Stimulated activated CD8-positive, alpha-beta memory T cell treated with anti-CD3 and anti-CD28 coated beads, Interleukin-7, amount 100 ng/mL, for 48 hours (primary cell): ENCODE measurements at places on chromosomes 11 and 22.

GRCh38 chr11:122963961-122964360, 17.7 kb downstream of the BSX start:
- DNase-seq, result no peak

- DNase-seq, result no peak
These were observed 51.5 kb upstream of the CHORDC1 start for GRCh38 chr11:90274362-90274761.

DNA sequence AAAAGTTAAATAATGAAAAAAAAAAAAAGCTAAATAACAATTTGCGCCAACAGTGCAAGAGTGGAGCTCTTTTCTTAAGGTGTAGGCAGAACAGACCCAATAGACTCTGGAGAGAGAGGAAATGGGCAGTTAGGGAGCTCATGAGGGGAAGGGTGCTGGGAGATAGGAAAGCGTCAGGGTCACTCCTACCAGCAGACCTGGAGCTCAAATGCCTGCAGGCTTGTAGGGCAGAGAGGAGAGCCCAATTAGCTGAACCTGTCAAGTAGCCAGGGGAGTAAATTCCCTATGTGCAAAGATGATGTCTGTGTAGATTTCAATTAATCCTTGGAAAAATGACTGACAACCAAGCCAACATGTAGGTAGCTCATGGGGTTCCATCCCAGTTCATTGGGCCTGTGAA, 73.0 kb downstream of the RAB30 start:
- no peak for DNase-seq

GRCh38 chr11:115155978-115156377, 348.2 kb downstream of the CADM1 start:
- DNase-seq, result no peak

DNA sequence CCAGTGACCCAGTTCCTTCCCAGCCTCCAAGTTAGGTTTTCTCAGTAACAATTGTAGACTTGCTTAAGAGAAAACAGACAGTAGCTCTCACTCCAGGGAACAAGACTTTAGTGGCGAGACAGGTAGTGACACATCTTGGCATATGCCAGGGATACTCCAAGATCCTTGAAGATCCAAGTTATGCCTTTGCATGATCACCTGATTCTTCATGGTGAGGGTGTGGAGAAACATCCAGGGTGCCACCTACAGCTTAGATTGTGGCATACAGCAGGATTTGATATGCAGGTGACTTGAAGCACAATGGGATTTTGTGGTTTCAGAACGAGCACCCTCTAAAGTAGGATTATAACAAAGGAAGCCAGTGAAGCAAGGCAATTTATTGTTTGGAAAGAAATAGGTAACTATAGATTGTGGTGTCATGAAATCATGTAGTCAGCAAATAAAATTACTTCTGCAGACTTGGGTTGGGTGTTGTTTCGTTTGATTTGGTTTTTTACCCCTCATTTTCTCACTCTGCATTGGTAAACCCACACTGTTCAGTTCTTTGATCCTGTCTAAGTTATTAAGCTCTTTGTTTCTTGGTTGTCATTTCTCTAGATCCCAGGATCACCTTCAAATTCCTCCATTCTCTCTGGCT, 9.2 kb downstream of the POU2AF3 start:
- DNase-seq, result no peak

DNA sequence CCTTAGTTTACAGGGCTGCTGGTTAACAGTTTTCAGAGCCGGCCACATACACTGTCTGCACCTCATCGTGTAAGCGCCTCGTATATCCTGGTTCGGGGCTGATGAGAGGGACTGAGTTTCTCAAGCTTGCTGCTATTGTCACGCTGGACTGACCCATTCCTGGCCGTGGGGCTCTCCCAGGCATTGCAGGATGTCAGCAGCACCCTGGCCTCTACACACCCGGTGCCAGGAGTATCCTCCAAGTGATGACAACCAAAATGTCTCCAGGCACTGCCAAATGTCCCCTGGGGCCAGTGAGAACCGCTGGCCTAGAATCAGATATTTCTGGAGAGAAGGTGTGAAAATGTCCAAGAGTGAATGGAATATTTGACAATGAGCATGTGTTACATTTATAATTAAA, 82.8 kb downstream of the ST3GAL4 start:
- no peak for DNase-seq

DNA sequence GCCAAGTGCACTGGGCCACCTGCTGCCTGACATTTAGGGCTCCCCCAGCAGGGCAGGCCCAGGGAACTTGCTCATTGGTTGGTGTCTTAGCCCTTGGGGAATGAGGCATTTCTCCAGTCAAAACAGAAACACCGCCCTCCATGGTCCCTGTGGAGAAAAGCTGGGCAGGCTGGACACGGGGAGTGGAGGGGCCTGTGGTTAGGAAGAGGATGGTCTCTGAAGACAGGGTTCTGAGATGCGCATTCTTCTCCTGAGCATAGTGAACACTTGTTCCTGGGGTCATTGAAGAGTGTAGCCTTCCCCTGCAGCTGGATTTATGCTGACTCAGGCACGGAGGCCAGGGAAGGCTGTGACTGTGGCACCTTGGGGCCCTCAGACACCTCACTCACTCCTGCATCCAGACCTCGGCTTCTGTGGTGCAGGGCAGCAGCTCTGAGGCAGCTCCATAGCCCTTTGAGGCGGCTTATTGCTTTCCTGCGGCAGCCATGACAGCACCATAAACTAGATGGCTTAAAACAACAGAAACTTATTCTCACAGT, 8.2 kb downstream of the TSPAN18 start:
- no peak for DNase-seq

GRCh38 chr22:47612311-47612910, 850.0 kb downstream of the TBC1D22A start:
- DNase-seq, result no peak

GRCh38 chr11:2737226-2737590, 37.4 kb upstream of the KCNQ1OT1 start:
- no peak for DNase-seq

- DNase-seq, result no peak
These were observed 15.7 kb upstream of the PARVA start for GRCh38 chr11:12361682-12362081.

GRCh38 chr22:39122772-39123470, 25.9 kb downstream of the APOBEC3H start:
- no peak for DNase-seq

GRCh38 chr11:123406441-123407129, 23.5 kb upstream of the GRAMD1B start:
- no peak for DNase-seq
